NCI-H524 treated with DMSO at 0.1 percent for 48 hours (cell line): ENCODE measurements at places on chromosomes 5 and 9.

- no peak for DNase-seq
Measured at GRCh38 chr5:143986516-143987212, 174.7 kb downstream of the HMHB1 start.

- DNase-seq = no peak
Measured at GRCh38 chr9:133333011-133333410, 3.0 kb downstream of the SURF6 start.

GRCh38 chr5:123176938-123177275 lies 87.9 kb downstream of the PRDM6 start:
- no peak for DNase-seq

- no peak for DNase-seq
Measured at GRCh38 chr9:32220750-32221149, 163.7 kb upstream of the ACO1 start.

DNA sequence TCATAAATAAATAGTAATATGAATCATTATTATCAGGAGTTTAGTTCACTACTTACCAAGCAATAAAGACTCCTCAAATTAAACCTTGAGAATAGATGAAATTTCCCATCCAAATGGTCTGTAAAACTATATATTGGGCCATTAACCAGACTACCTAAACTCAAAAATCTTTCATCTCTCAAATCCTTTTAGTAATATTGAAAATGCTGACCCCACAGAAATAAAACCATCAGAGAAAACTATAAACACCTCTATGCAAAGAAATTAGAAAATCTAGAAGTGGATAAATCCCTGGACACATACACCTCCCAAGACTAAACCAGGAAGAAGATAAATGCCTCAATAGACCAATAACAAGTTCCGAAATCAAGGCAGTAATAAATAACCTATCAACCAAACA lies 723.2 kb downstream of the TLE4 start:
- no peak for DNase-seq

- DNase-seq = no peak
Measured at GRCh38 chr5:130759061-130759460, 406.0 kb downstream of the HINT1 start.

- no peak for DNase-seq
Measured at GRCh38 chr9:128382261-128382660, 11.1 kb downstream of the URM1 start.

DNA sequence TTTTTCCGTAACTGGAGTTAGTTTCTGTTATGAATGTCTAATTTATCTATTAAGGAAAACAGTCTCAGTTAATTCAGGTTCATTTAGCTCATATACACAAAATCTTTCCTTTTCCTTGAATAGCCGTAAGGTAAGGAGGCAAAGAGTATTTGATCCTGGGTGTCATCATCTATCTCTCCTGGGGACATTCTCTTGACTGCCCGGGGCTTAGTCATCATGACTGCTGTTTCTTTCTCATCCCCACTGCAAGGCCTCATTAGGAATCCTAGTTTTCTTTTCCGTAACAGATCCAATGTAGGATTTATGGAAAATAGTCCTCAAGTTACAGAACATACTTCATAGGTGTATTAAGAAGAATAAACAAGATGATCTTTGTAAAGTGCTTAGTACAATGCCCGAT lies 134.9 kb upstream of the CHD1 start:
- DNase-seq = no peak

DNA sequence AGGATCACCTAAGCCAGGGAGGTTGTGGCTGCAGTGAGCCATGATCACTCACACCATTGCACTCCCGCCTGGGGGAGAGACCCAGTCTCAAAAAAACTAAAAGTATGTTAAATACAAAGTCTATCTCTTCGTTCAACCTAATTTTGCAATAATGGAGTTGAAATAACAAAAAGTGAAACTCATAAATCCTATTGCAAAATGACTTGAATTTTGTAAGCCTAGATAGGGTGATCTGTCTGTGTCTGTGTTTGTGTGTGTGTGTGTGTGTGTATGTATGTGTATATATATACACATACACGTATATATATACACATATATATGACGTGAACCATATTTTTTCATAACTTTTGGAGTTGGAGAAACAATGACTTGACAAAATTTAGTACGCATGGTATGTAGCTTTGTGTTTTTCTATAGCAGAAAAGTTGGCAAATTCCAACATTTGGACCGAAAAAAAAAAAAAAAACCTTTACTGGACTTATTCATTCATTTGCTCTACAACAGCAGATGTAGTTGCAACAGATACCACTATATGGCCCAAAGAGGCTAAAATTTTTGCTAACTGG lies 76.9 kb upstream of the CDH6 start:
- no peak for DNase-seq

DNA sequence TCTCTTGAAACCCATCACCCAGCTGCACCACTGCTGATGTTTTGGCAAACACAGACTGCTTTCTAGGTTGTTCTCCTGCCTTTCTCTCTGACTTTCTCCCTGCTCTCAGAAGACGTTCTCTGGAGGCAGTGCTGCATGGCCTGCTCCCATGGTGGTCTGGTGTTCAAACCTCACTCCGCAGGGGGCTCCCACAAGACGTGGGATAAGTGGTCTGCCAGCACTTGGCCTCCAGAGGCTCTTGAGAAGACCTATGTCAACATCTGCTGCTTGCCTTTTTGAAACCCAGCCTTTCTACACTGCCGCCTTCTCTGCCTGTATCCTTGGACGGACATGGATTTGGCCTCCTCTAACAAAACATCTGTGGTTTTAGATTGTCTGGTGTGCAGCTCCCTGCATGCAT lies 16.6 kb downstream of the USP20 start:
- DNase-seq = no peak

DNA sequence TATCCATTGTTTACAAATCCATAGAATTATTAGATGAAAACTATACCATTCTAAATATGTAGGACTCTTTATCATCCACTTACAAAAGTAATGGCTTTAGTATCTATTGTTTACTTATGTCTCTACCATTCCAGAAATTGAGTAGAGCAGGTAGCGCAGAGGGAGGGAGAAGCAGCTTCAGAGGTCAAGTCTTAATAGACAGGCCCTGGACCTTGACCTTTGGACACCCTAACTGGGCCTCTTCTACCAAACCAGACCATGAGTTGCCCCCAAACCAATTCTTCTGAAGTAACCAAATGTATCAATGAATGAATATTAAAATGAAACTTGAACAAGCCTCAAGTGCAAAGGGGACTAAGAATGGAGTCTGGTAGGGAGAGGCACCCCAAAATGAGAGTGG lies 124.9 kb upstream of the ANKRD55 start:
- no peak for DNase-seq

GRCh38 chr5:146751781-146752401 lies 126.7 kb downstream of the PPP2R2B start:
- DNase-seq = no peak

DNA sequence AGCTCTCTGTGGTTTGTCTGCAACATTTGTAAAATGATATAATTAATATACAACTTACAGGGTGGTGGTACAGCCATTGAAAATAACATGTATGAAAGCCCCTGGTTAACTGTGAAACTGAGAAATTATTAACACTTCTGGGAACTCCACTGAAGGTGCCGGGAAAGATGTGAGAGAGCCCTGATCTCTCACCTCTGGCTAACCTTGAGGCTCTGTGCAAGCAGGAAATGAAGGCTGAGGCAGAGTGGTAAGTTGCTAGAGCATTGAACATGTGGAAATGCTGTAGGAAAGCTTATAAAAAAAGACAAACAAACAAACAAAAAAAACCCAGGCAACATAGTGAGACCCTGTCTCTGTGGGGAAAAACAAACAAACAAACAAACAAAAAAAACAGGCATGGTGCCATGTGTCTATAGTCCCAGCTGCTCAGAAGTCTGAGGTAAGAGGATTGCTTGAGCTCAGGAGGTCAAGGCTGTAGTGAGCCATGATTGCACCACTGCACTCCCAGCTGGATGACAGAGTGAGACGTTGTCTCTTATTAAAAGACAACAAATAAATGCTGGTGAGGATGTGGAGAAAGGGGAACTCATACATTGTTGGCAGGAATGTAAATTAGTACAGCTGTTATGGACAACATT lies 7.5 kb downstream of the CATSPER3 start:
- DNase-seq = no peak

DNA sequence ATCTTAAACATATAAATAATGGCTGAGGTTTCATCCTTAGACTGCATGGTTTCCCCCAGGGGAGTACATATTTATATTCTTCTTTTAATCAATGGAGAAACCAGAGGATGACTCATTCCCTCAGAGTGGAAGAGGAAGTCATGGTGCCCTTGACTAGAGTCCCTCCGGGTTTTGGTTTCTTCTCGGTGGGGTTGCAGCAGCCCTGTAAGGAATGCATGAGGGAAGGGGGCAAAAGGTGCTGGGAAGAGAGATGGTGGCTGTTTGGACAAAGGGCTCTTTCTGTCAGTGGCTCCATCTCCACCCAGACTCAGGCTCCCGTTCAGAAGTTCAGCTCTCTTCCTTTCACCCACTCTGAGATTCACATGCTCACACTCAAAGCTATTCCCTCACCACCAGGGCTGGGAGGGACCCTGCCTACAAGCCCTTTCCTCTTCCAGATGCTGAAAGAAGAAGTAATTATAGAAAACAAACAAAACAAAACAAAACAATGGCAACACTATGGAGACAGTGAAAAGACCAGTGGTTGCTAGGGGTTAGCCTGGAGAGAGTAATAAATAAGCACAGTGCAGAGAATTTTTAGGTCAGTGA lies 129.8 kb upstream of the IL12B start:
- no peak for DNase-seq

DNA sequence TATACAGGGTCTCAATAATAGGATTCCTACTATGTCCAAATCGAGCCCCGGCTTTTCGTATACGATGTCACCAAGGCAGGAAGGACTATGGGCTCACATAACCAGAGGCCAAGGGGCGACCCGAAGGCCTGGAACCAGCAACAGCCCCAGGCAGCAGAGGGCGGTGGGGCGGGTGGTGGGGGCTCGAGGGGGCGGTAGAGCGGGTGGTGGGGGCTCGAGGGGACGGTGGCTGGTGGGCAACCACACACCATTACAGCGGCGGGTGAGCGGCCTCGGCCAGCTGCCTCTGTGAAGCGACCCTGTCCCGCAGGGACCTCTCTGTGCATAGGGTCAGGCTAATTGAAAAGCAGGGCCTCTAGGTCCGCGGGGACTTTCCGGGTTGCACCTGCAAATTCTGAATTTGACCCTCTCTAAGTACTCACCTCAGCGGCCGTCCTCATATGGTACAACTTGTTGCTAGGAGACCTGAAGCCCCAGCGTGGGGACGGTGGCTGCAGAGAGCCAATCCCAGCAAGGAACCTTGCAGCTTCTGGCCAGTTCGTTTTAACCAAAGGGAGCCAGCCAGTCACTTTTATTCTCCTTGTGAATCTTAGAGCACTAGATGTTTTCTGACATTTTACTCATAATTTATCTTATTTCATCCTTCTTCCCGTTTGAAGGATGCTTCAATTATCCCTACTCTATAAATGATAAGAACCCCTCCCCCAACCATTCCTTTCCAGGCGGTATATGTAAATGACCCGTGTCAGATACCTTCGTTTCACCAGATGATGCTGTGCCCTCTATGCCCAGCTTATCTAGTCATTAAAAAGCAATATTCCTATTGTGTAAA lies at the start of gene NME5:
Gene NME5, minus strand, starts transcription at position 480 of the 832 bp plus-strand sequence. CDS start 648 bp downstream, outside the sequence.
- peak; percentile 22 for DNase-seq

GRCh38 chr5:144131261-144131660 lies 39.2 kb downstream of the YIPF5 start:
- DNase-seq = no peak

DNA sequence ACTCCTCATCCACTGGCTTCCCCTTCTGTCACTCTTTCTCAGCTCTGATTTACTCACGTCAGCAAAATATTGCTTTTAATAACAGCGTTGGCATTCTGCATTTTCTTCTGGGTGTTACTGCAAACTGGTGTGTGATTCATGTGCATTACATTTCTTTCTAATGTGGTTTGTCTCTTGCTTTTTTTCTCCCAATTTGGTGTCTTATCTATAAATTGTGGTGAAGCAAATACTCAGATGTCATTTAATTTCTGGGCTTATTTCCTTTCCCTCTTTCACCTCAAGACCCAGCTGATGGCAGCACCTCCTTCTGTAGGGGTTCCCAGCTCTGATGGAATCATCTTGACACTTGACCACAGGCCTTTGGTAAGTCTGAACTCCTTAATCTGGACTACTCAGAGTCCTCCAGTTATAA lies 180.7 kb upstream of the ZNF618 start:
- no peak for DNase-seq

- no peak for DNase-seq
Measured at GRCh38 chr5:79030663-79031484, 38.6 kb downstream of the DMGDH start.

DNA sequence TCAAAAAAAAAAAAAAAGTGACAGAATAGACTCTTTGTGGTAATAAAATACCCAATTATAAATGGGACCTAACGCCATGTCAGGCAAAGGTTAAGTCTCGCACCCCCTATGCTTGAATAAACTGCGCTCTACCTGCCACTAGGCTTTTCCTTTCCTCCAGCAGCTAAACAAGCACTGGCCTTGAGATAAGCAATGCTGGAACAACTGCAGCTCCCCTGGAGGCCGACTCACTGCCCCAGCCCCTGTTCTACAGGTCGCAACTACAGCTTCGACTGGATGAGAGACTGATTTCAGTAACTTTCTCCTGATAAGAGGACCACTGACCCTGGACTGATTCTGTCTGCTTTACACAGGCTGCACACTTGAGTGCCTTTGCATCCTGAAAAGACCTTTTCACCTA lies 210.2 kb downstream of the HSPA4 start:
- DNase-seq = no peak
